ENCODE measurements at places on chromosomes 6 and 20. TPM values are rescaled to one million over a fixed set of nuclear protein-coding genes. Genes with fewer than 3 reads are reported as not detected.
A peak's percentile ranks its signal among the peaks of the same experiment; 100 is the strongest.

- no peak overlapping the region for H3K27ac ChIP-seq
- no peaks in the 10 kb centered on the region for H3K36me3 ChIP-seq
- H3K27me3 ChIP-seq: no peaks in the 10 kb centered on the region
These were observed 7.0 kb upstream of the ID4 start for GRCh38 chr6:19830171-19830570.

GRCh38 chr20:32823078-32823477, 3.3 kb downstream of the MAPRE1 start:
- peaks cover 7% of the 10 kb centered on the region for H3K36me3 ChIP-seq
- H3K4me3 ChIP-seq: no peak overlapping the region
- no peaks in the 10 kb centered on the region for H3K27me3 ChIP-seq
- H3K4me1 ChIP-seq: peaks cover 28% of the 10 kb centered on the region
- no peak overlapping the region for H3K27ac ChIP-seq

DNA sequence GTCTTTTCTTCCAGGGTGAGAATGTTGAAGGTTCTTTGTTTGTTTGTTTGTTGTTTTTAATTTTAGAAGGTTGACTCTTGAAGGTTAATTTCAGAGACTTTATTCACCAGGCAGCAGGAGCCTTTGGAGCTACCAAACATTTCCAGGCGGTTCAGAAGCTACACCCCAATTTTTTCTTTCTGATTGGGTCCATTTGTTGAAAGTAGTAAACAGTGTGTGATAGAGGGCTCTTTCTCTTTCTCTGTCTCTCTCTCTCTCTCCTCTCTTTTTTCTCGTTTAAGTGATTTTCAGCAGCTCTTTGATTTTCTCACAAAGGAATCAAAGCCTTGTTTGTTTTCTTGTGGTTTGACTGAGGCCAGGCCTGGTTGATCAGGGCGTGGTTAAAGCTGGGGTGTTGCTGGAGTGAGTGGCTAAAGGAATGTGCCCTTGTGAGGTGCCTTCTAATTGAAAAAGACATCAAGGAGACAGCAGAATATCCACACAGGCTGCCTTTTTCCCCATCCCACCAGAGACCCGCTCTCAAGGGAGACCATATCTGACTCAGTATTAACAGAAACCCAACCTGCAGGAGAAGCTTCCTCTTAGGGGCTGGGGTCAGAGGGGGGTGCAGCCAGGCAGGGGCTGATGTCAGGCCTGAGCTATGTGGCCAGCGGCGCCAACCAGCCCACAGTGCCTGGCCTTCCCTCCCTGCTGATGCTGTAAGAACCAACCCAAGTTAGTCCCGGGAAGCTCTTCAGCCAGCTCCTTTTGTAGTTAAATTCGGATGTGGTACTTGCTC, 40.4 kb upstream of the NAA20 start:
- peaks cover 21% of the 10 kb centered on the region for H3K4me1 ChIP-seq
- H3K4me3 ChIP-seq: no peak overlapping the region
- H3K27ac ChIP-seq: peak overlapping the region; percentile 82
- DNase-seq: no peak
- H3K27me3 ChIP-seq: no peaks in the 10 kb centered on the region

DNA sequence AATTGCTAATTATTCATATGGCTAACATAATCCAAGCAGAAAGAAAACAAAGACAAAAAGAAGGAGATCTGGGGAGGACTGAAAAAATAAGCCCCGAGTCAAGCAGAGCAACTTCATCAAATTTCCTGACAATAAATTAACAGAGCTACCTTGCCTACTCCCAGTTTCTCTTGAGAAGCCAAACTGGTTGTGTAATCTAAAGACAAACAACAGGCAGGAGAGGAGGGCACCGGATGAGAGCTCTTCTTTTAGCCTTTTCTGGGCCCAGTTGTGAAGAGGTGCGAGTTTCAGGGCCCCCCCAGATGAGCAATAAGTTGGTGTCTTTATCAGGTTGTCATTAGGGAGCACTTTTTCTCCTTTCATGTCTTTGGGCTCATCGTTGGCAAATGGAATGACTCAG, 197.1 kb upstream of the PCSK2 start:
- no peak overlapping the region for H3K4me3 ChIP-seq
- DNase-seq: no peak
- no peaks in the 10 kb centered on the region for H3K4me1 ChIP-seq
- H3K36me3 ChIP-seq: no peaks in the 10 kb centered on the region
- no peaks in the 10 kb centered on the region for H3K27me3 ChIP-seq

The GTSF1L gene
- not detected for polyA plus RNA-seq

The KIF6 gene
- 0.13 TPM for polyA plus RNA-seq

The COL20A1 gene
- not detected for polyA plus RNA-seq

The SLC16A10 gene
- polyA plus RNA-seq: 0.12 TPM

DNA sequence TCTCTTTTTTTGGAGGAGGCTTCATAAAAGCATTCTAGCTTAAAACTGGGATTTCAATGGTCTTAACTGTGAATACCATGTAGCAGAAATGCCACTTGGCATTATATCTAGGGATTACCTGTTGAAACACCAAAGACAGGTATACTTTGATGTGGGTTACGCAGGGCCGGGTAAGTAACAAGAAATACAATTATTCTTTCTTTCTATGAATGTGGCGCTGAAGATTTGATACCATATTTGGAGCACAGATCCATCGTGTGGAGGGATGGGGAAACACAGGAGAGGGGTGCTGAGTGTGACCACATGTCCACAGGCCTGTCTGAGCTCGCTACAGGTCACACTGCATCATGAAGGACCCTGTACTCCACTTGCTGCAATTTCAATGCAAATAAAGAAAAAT, 257.8 kb downstream of the GMPR start:
- H3K4me1 ChIP-seq: no peaks in the 10 kb centered on the region
- no peak overlapping the region for H3K27ac ChIP-seq
- H3K4me3 ChIP-seq: no peak overlapping the region
- H3K27me3 ChIP-seq: no peaks in the 10 kb centered on the region
- H3K36me3 ChIP-seq: no peaks in the 10 kb centered on the region

DNA sequence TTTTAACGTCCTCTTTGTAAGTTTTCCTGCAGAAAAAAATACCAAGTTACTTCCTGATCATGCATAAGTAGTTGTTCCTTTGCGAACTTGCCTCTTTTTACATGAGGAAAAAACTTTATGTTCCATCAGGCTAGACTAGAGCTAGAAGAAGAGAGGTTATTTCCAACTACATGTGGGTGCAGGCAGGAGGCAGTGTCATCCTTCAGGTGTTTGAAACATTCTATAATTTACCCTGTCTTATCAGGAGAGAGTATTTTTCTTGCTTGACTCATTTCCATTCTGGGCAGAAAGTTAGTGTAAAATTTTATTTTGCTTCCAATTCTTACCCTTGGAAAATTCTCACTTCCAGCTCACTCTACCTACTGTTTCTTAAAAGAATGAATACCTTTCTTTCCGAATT, 28.5 kb upstream of the EPHA7 start:
- H3K27me3 ChIP-seq: no peaks in the 10 kb centered on the region
- no peak overlapping the region for H3K4me3 ChIP-seq
- H3K27ac ChIP-seq: no peak overlapping the region
- H3K4me1 ChIP-seq: no peaks in the 10 kb centered on the region
- no peaks in the 10 kb centered on the region for H3K36me3 ChIP-seq

GRCh38 chr20:62370807-62371587, 3.9 kb upstream of the LAMA5 start:
- H3K4me3 ChIP-seq: no peak overlapping the region
- peak overlapping the region; percentile 41 for H3K27ac ChIP-seq
- peaks cover 33% of the 10 kb centered on the region for H3K4me1 ChIP-seq
- no peaks in the 10 kb centered on the region for H3K27me3 ChIP-seq
- no peaks in the 10 kb centered on the region for H3K36me3 ChIP-seq

- no peak overlapping the region for H3K4me3 ChIP-seq
- H3K36me3 ChIP-seq: no peaks in the 10 kb centered on the region
- DNase-seq: no peak
- peak overlapping the region; percentile 85 for H3K27ac ChIP-seq
These were observed 290.2 kb downstream of the SOX4 start for GRCh38 chr6:21883595-21884328.

DNA sequence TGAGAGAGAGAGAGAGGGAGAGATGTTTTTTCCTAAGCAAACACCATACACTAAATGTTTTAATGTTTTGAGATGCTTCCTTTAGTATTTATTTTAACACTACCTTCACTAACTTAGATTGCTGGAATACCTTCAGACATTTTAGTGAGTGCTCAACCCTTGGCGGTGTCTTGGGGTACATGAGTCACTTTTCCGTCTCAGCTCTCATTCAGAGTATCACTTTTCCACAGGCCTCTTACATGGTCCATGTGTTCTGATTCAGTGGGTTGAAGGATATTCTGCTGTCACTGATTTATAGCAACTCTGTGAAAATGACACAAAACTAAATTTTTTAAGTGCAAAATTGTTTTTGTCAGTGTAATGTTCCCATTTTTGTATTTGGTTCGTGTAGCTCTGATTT, 217.9 kb downstream of the CLVS2 start:
- H3K4me1 ChIP-seq: peaks cover 23% of the 10 kb centered on the region
- DNase-seq: no peak
- no peak overlapping the region for H3K4me3 ChIP-seq
- H3K27ac ChIP-seq: no peak overlapping the region
- no peaks in the 10 kb centered on the region for H3K27me3 ChIP-seq

DNA sequence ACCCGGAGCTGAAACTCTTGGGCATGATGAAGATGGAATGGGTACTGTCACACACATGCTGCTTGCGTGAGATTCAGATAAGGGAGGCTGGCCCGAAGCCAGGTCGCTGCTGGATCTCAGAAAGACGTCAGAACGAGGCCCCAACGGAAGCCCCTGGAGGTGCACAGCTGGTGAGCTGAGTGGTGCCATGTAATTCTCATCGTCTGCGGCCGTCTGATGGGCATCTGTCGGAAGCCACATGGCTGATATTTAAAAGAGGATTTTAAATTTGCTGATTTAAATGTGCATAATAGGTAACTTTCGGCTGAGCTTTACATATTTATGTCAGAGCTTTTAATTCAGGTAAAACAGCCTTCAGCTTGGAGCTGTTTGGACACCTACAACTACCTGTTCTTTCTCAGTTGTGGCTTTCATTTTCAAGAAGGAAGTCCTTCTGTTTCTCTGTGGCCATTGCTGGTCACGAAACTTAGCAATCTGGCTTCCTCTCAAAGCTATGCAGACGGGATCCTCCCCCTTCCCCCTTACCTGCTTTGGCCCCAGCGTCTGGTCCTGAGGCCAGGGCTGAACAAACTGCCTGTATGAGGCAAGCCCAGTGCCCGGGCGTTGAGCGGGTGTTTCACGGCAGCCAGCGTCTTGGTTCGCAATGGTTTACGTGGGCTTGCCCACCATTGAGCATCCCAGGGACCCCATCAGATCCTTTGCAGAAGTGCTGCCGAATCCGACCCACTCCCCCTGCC, 9.2 kb downstream of the SLCO4A1 start:
- H3K4me1 ChIP-seq: peaks cover 76% of the 10 kb centered on the region
- H3K4me3 ChIP-seq: no peak overlapping the region
- H3K27ac ChIP-seq: peak overlapping the region; percentile 99
- H3K36me3 ChIP-seq: no peaks in the 10 kb centered on the region
- no peaks in the 10 kb centered on the region for H3K27me3 ChIP-seq

The PKIB gene
- polyA plus RNA-seq: 0.32 TPM

- H3K36me3 ChIP-seq: peaks cover 38% of the 10 kb centered on the region
- no peak overlapping the region for H3K27ac ChIP-seq
- DNase-seq: no peak
- H3K4me1 ChIP-seq: no peaks in the 10 kb centered on the region
- no peak overlapping the region for H3K4me3 ChIP-seq
These were observed 24.7 kb upstream of the HINT3 start for GRCh38 chr6:125931733-125932450.

- no peak overlapping the region for H3K27ac ChIP-seq
- no peak overlapping the region for H3K4me3 ChIP-seq
- H3K4me1 ChIP-seq: peaks cover 22% of the 10 kb centered on the region
- no peaks in the 10 kb centered on the region for H3K27me3 ChIP-seq
These were observed 126.5 kb downstream of the CEBPB start for GRCh38 chr20:50317116-50317515.

The COX4I2 gene
- 0.21 TPM for polyA plus RNA-seq

GRCh38 chr6:143828572-143828971, 14.6 kb upstream of the LTV1 start:
- H3K4me1 ChIP-seq: no peaks in the 10 kb centered on the region
- H3K27ac ChIP-seq: no peak overlapping the region
- no peaks in the 10 kb centered on the region for H3K36me3 ChIP-seq
- H3K27me3 ChIP-seq: no peaks in the 10 kb centered on the region

DNA sequence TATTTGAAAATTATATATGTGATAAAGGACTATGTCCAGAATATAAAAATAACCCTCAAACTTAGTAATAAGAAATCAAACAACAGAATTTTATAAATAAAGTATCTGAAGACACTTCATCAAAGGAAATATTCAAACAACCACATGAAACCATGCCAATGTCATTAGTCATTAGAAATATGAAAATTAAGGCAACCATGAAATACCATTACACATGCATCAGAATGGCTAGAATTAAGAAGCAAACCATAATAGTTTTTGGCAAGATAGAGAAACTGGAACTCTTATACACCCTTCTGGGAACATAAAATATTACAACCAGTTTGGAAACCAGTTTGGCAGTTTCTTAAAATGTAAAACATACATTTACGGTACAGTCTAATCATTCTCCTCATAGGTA, 137.2 kb upstream of the ADGRB3 start:
- H3K4me3 ChIP-seq: no peak overlapping the region
- no peak for DNase-seq
- H3K27me3 ChIP-seq: no peaks in the 10 kb centered on the region
- H3K27ac ChIP-seq: no peak overlapping the region
- no peaks in the 10 kb centered on the region for H3K36me3 ChIP-seq

The SRMS gene
- polyA plus RNA-seq: not detected

The COL9A3 gene
- 1.3 TPM for polyA plus RNA-seq

GRCh38 chr6:112701201-112701600, 354.1 kb downstream of the RFPL4B start:
- H3K27ac ChIP-seq: no peak overlapping the region
- DNase-seq: no peak
- no peaks in the 10 kb centered on the region for H3K27me3 ChIP-seq
- no peaks in the 10 kb centered on the region for H3K36me3 ChIP-seq
- H3K4me3 ChIP-seq: no peak overlapping the region

The OR12D1 gene
- polyA plus RNA-seq: not detected

DNA sequence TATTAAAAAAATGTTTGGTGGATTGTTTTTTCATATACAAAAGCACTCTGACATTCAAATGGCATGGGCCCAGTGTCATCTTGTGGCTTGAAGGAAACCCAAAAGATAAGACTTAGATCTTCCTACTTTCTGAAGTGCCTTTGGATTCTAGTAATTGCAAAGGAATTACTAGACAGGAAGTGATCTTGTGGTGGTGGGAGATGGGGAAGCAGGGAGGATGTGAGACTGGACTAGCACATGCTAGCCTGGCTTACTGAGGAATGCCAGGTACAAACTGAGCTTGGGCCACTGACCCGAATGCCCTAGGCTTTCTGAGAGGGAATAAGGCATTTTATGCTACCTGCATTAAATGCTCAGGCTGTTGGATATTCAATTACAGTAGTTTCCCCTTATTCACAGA, 59.0 kb downstream of the AFG1L start:
- no peaks in the 10 kb centered on the region for H3K4me1 ChIP-seq
- H3K4me3 ChIP-seq: no peak overlapping the region
- no peak for DNase-seq
- no peaks in the 10 kb centered on the region for H3K27me3 ChIP-seq

The FAM209B gene
- not detected for polyA plus RNA-seq

The MYH7B gene
- polyA plus RNA-seq: 0.32 TPM

GRCh38 chr20:50101281-50101680, 11.7 kb downstream of the UBE2V1 start:
- H3K36me3 ChIP-seq: peaks cover 21% of the 10 kb centered on the region
- peaks cover 4% of the 10 kb centered on the region for H3K4me1 ChIP-seq
- H3K4me3 ChIP-seq: no peak overlapping the region
- DNase-seq: no peak

The TCF21 gene
- not detected for polyA plus RNA-seq

GRCh38 chr6:24935366-24936152, at the start of gene RIPOR2:
TSS of gene RIPOR2 (minus strand) at chr6:24935960. CDS start at chr6:24935898, 62 bp downstream.
- no peaks in the 10 kb centered on the region for H3K27me3 ChIP-seq
- no peak within 1 kb of the TSS for H3K27ac ChIP-seq
- H3K4me1 ChIP-seq: peaks cover 11% of the 10 kb centered on the region

All from SK-N-SH (cell line).